ENCODE measurements at places on chromosomes 4 and X. TPM values are rescaled to one million over a fixed set of nuclear protein-coding genes. Genes with fewer than 3 reads are reported as not detected.

The CLDN24 gene
- not detected for total RNA-seq

The ASB12 gene
- total RNA-seq, result not detected

The TRIM75 gene
- total RNA-seq, result 0.87 TPM

The HS3ST1 gene
- not detected for total RNA-seq

The HHIP gene
- 161 TPM for total RNA-seq

Data from SJCRH30 (cell line).